NCI-H2171 treated with DMSO at 0.1 percent for 48 hours (cell line): ENCODE measurements at places on chromosomes 12 and 14.
A peak's percentile ranks its signal among the peaks of the same experiment; 100 is the strongest.

- no peak for DNase-seq
These were observed 641 bp upstream of the ASCL1 start for GRCh38 chr12:102956738-102957327.

DNA sequence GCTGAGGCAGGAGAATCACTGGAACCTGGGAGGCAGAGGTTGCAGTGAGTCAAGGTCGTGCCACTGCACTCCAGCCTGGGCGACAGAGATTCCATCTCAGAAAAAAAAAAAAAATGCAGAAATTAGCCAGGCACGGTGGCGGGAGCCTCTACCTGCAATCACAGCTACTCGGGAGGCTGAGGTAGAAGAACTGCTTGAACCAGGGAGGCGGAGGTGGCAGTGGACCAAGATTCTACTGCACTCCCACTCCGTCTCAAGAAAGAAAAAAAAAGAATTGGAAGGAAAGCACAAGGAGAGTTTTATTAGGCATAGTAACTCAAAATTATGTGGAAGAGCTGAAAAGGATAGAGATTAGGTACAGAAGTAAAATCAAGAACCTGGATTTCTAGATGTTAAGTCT is 20.8 kb upstream of the AMHR2 start:
- no peak for DNase-seq

DNA sequence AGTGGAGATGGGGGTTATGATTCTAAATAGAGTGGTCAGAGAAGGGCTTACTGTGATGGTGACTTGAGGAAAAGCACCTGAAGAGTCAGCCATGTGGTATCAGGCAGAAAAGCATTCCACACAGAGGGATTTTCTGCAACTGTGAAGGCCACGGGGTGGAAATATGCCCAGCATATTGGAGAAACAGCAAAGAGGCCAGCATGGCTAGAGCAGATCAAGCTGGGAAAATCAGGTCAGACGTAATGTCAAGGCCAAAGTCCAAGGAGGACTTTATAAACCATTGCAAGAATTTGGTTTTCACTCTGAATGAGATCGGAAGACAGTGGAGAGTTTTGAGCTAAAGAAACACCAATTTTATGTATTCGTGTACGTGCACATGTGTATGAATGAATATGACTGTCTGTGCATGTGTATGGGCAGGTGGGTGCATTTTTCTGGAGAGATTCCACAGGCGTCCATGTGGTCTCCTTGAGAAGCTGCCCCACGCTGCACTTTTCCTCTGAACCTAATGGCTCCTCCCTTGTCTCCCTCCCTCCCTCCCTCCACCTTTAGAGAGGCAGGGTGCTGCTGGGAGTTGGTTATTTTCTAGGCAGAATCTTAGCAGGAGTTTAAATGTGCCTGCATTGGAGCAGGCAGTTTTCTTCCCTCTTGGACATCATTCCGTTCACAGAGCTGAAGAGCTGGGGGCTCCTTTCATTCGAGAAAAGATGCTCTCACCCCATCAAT is 97.4 kb upstream of the PPP4R3A start:
- DNase-seq = no peak

DNA sequence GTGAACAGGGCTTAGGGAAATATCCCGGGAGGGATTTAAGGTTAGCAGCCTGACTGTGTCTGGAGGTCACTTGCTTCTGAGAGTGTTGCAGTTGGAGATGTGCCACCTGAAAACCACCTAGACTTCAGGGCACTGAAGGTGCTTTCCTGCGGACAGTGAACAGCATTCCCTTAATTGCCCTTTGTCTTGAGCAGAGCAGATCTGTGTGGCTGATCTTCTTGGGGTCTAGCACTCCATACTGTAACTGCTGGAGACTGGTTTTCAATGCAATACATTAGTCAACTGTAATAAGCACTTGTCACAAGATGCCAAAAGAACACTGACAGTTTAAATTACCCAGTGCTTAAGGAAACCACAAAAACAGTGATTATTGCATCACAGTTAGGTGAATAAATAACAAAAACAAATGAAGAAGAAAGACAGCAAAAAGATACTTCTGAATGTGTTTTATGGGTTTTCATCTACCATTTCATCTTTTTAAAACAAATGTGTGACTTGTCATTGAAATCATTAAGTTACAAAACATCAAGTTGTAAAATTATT is 111.8 kb downstream of the PRIMA1 start:
- no peak for DNase-seq

- DNase-seq = no peak
These were observed 90.4 kb upstream of the GRIN2B start for GRCh38 chr12:14071833-14072232.

DNA sequence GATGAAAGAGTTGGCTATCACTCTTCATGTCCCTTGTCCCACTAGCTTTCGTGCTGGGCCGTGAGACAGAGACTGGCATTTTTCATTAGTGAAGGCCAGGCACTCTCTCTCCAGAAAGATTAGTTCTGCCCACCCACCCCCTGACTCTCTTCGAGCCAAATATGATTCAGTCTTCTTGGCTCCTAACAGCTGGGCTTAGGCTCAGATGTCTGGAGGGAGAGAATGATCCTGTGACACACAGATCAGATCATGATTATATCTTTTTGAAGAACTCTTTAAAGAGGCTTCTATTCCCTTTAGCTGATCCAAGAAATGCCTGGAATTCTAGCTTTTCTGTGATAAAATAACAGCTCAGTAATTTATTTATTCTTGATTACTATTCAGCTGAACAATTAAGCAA is 5.2 kb upstream of the GNG2 start:
- DNase-seq = no peak

DNA sequence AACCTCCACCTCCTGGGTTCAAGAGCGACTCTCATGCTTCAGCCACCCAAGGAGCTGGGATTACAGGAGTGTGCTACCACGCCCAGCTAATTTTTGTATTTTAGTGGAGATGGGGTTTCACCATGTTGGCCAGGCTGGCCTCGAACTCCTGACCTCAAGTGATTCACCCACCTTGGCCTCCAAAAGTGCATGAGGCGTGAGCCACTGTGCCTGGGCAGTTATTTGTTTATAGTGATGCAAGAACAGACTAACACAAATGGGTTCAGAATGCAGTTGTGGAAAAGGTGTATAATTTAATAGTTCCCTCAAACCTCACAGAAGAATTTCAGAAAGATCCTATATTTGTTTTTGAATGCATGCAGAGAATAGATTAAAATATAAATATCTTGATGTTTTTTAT is 447.1 kb downstream of the ZFP36L1 start:
- DNase-seq = no peak

DNA sequence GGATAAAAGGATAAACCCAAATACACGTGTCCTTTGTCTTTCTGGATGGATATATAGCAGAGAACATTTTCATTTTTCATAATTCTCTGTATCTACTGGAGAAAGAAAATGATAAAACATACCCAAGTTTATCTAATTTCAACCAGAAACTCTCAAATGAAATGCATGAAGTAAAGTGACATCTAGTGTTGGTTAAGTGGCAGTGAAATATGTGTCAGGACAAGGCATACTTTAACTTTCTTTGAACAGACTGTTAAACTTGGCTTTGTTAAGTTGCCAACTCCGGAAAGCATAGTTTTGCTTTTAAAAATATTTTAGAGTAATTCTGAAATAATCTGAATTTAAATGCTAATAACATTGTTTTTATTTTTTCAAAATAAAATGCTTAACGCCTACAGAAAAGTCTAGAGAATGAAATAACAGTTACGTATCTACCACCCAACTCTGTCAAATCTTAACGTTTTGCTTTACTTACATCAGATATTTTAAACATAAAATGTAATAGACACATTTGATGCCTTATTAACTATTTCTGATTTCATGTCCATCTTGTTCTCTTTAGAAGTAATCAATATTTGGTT is 25.2 kb upstream of the NTN4 start:
- DNase-seq = peak; percentile 48

GRCh38 chr12:12442548-12443071 is 85.7 kb downstream of the BORCS5 start:
- DNase-seq = no peak

DNA sequence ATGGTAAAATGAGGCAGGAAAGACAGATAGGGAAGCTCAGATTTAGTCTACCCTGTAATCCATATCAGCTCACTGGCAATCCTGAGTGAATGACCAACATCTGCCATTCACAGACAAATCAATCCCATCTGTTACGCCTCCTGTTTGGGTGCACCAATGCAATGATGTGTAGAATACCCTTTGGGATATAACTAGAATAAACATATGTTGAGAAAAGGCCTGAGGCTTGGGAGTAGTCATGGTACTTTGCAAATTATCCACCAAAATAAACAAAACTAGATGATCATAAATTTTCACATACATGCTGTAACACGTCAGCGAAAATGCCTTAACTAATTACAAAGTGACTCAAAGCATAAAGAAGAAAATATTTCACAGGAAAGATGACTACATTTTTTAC is 78.8 kb downstream of the KCNC2 start:
- DNase-seq = peak; percentile 92

GRCh38 chr12:47610686-47611252 is 95.1 kb downstream of the RPAP3 start:
- DNase-seq = no peak

GRCh38 chr12:117190210-117190781 is at the start of gene FBXO21:
Gene FBXO21 (minus strand): TSS chr12:117190470. CDS start chr12:117190456, 14 bp downstream.
- DNase-seq = peak; percentile 90

GRCh38 chr12:12774791-12775190 is 10.7 kb upstream of the APOLD1 start:
- DNase-seq = no peak

DNA sequence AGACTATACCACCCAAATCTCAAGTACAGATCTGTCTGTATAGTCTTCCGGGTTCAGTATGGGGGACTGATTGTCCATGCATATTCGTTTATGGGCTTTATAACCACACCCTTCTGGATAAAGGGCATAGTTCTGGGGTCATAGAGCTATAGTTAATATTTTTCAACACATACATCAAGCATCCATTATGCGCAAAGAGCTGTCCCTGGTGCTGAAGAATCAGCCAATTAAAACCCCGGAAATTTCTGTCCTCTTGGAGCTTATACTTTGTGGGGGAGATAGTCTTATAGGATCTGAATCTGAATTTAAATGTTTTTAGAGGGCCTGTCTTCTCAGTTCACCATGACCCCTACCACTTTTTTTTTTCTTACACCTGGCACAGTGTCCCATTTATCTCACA is 256.7 kb downstream of the SUDS3 start:
- DNase-seq = no peak

GRCh38 chr14:90905531-90905930 is 89.3 kb upstream of the TTC7B start:
- DNase-seq = no peak

DNA sequence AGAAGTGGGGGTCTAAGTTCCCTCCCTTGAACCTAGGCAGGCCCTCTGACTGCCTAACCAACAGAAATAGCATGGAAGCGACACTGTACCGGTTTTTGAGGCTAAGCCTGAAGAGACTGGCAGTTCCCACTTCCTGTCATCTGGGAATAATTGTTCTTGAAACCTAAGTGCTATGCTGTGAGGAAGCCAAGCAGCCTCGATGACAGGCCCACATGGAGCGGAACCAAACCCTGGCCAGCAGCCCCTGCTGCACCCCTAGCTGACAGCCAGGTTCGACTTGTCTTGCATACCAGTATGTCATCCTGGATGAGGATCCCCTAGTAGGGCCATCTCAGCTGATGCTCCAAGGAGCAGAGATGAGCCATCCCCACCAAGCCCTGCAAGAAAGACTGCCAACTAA is 6.4 kb upstream of the GPR68 start:
- DNase-seq = peak; percentile 40

DNA sequence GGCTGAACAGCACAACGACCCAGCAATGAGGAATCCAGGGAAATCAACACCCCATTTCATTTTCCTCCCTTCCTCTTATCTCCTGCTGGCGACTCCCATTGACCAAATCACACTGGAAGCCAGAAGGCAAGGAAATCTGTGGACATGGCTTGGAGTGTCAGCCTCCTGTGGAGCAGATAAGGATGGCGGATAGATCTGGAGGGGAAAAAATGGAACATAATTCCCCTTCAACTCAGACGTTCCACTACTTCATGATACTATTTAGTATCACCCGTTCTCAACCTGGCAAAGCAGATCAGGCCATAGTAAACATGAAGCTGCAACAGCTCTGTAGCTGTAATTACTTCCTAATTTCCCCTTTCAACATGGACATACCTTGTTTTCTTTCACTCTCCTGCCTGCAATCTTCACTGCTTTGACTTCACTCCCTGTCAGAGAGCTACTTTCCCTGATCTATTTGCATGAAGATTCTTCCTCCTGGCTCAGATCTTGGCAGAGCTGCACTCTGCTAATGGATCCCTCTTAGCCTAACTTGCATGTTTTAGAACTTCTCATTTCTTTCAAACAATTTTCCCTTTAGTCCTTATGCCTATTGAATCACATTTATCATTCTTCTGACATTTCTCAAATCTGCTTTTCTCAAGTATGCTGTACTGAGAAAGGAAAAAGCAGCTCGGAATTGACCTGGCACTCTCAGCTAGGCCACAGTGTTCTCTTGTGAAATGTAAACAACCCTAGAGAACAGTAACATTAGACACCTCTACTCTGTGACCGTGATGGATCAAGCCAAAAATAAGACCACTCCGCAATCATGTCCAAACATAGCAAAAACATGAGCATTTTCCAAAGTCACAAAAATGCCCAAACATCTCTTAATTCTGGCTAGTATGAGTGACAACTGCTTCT is 135.1 kb downstream of the ETNK1 start:
- DNase-seq = no peak

DNA sequence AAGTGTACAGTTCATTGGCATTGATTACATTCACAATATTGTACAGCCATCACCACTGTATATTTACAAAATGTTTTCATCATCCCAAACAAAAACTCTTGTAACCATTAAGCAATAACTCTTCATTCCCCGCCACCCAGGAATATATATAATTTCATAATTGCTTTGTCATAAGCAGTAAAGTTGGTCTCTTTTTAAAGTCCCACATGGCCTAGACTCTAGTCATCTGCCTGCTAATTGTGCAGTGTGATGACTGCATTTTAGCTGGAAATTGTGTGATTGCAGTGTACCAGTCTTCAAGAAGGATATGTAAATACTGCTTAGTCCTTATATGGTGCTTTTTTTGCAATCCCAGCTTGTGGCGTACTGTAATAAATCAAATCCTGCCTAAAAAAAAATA is 75.1 kb upstream of the ATP2A2 start:
- DNase-seq = no peak
